Naive B cell (primary cell): ENCODE measurements at places on chromosomes 16 and 17. TPM values are rescaled to one million over a fixed set of nuclear protein-coding genes. Genes with fewer than 3 reads are reported as not detected.

Gene HIGD1B
- not detected for polyA plus RNA-seq

Gene NHERF1
- 84.9 TPM for polyA plus RNA-seq

Gene CCL3
- 16.8 TPM for polyA plus RNA-seq

- DNase-seq, result no peak
Measured at GRCh38 chr16:57986196-57986595, 14.3 kb downstream of the ZNF319 start.

DNA sequence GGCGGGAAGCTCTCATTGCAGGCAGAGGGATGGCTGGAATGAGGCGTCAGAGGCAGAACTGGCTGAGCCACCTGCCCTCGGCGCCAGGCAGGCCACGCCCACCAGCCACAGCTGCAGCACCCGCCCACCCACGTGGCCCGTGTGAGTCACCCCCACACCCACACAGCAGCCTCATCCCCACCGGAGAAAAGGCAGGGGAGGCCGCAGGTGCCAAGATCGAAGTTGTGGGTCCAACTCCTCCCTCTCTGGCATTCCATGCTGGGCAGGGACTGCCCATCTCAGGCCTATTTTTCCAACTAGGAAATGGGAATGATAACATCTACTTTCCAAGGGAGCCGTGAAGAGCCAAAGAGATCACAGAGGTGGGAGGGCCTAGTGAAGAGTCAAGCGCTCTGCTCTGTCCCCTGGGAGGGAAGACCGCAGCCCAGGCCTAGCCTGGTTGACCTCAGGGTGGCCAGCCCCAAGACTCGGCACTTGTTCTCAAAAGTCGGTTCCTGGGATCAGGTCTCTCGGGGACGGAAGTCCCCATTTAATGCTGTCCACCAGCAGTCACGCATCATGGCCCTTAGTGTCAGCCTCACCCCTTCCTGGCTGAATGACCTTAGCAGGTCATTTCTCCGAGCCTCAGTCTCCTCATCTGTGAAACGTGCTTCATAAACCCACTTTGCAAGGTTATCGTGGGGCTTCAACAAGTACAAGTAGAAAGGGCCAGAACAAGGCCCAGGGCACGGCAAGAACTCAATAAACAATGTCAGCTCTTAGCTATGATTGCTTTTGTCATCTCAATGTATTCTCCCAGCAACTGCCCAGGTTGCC, at the start of gene TRPV3:
Gene TRPV3, minus strand, starts transcription at position 45 of the 816 bp plus-strand sequence. CDS start 2,962 bp downstream, outside the sequence.
- DNase-seq, result peak; percentile 15

GRCh38 chr16:79156761-79157160, 443.8 kb downstream of the MAF start:
- no peak for DNase-seq

DNA sequence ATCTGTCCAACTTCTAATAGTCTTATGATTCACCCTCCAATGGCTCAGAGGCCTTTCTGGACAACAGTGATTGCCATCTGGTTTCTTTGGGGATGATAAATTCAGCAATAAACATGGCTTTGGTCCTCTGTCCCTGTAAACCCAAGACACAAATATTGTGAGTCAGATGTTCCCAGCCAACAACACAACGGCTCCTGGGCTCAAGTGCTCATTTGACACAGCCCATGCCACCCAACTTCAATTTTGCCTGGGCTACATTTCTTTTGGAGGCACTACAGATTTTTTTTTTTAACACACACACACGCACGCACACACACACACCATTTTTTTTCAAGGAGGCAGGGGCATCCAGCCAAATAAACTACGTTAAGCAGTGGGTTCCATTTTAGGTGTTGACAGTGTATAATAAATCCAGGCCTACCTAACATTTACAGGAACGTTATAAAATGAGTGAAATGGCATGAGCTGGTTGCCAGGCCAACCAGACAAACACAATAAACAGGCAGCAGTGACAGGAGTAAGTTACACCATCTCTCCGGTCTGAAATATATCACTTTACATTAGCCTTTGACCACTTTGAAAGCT, 939.9 kb upstream of the SOX9 start:
- DNase-seq, result no peak

GRCh38 chr16:11682655-11683096, 14.4 kb downstream of the SNN start:
- peak; percentile 69 for DNase-seq

GRCh38 chr16:10067835-10068234, 114.4 kb downstream of the GRIN2A start:
- DNase-seq, result no peak

GRCh38 chr17:71926746-71927398, 193.9 kb upstream of the SOX9 start:
- DNase-seq, result no peak
